Substantia nigra (tissue), 51 donors: ENCODE measurements at places on chromosomes 11 and 22.
A peak's percentile ranks its signal among the peaks of the same experiment; 100 is the strongest.

GRCh38 chr22:23398701-23399366 is 181.3 kb downstream of the IGLL1 start:
- no peak for DNase-seq

- DNase-seq, result no peak
Measured at GRCh38 chr11:131303611-131304119, 66.8 kb upstream of the NTM start.

GRCh38 chr11:11579012-11579988 is 42.5 kb downstream of the GALNT18 start:
- no peak for DNase-seq

DNA sequence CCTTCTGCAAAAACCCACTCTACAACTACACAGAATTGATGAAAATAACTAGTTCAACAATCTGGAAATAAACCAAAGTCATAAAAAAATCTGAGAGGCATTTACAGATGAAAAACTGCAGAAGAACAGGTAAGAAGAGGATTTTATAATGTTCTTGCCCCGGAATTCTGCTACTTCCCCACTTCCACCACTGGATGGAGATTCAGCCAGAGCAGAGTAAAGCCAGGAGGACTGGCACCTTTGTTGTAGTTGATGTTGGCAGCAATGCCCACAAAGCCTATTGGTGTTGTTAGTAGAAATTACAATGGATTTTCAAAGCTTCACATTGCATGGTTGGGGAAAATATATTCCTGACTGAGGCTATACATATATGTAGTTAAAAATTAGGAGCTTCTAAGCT is 640.2 kb downstream of the LRRC4C start:
- DNase-seq, result no peak

DNA sequence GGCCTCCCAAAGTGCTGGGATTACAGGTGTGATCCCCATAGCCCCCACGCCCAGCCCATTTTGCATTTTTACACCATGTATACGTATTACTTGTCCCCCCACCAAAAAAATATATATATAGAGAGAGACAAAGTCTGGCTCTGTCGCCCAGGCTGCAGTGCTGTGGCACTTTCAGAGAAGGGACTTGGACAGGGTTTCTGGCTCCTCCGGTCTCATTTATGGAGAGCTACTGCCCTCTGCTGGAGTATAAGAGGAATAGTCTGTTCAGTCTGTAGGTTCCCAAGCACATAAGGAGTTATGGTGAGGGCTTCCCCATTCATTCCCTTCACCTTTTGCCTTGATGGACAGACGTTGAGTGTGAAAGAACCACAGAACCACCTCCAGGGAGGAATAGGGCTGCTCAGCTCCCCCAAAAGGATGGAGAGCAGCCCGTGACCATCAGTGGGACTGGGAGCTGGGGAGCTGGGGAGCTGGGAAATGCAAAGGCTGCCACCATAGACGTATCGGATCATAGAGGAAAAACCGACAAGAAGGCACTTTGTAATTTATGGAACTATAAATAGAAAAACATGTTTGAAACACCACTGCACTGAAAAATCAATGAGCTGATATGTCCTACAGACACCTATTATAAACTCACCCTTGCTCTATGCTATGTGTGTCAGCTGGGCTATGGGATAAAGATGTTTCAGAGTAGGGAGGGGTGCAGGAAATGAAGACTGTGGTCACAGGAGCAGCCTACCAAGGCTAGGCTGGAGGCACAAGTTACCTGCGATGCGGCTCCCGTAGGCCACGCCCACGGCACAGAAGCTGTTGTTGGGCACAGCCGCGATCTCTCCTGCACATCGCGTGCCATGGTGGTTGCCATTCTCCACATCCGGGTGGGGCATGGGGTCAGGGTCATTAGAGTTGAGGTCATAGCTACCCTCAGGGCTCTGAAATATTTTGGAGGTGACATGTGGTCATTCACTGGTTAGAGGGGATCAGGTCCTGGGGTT is 5.2 kb downstream of the PCSK7 start:
- peak; percentile 22 for DNase-seq

DNA sequence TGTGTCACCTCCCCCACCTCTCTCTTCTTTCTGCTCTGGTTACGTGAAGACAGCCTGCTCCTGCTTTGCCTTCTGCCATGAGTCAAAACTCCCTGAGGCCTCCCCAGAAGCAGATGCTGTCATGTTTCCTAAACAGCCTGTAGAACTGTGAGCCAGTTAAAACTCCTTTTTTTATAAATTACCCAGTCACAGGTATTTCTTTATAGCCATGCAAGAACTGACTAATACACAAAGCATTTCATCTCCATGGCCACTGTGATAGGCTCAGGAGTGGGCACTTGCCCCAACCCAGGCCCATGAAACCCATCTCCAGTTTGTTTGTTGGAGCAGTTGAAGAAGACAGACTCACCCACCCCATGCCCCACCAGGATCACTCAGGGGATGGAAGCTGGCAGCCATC is 253.3 kb upstream of the ISX start:
- no peak for DNase-seq

- no peak for DNase-seq
Measured at GRCh38 chr11:99814021-99814420, 793.3 kb downstream of the CNTN5 start.

DNA sequence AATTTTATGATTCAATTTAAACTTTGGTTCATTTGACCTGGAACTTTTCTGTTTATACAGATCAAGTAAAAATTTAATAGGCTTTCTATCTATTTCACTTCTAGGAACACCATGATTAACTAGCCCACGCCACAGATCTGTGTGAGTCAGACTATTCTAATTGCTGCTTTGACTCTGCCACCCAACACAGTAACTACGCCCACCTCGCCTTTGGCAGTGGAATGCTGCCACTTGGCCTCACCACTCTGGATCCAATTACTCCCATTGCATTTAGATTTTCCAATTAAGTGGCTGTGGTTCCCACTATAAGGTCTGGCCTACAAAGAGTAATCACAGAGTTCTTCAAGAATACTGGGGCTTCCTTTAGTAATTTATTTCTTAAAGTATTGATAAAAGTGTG is 46.6 kb upstream of the LIN7C start:
- DNase-seq, result no peak

GRCh38 chr11:65471447-65471891 is 27.4 kb upstream of the MALAT1 start:
- peak; percentile 64 for DNase-seq

- no peak for DNase-seq
Measured at GRCh38 chr11:25769287-25769686, 562.6 kb upstream of the ANO3 start.

- DNase-seq, result no peak
Measured at GRCh38 chr11:1040428-1041148, 4.1 kb upstream of the MUC6 start.
